Cerebellum (tissue), 4 donors: ENCODE measurements at places on chromosomes 1 and 21.

GRCh38 chr1:26578167-26578566, 48.6 kb downstream of the RPS6KA1 start:
- no peak for DNase-seq

DNA sequence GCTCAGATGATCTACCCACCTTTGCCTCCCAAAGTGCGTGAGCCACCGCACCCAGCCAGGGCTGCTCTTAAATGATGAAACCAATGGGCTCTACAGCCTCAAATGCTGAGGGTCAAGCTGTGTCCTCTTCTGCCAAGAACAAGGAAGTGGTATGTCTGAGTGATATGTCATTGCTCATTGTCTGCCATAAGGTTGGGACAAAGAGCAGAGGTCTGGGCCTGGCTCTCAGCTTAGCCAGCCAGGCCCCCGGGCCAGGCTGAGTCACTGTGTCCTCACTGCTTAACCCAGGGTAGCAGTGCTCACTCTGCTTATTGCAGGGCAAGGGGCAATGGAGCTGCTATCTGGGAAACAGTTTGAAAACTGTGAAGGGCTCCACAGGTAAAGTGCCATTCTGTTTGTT, 8.3 kb upstream of the ETS2 start:
- no peak for DNase-seq

DNA sequence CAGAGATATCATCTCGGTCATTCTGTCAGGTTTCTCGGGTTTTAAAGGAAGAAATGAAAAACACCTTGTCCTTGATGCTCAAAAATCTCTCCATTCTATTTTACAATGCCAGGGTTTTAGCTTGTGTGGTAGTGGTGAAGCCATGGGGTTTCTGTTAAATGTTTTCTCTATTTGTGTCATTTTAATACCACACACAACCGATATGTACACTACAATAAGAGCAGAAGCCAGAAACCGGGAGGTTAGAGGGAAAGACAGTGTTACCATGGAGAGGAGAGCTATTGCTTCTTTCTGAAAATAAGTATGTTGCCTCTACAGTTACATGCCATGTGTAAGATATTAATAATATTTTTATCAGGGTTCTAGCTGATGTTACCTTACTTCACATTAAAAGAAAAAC, 2.8 kb downstream of the SLC35D1 start:
- DNase-seq: no peak

DNA sequence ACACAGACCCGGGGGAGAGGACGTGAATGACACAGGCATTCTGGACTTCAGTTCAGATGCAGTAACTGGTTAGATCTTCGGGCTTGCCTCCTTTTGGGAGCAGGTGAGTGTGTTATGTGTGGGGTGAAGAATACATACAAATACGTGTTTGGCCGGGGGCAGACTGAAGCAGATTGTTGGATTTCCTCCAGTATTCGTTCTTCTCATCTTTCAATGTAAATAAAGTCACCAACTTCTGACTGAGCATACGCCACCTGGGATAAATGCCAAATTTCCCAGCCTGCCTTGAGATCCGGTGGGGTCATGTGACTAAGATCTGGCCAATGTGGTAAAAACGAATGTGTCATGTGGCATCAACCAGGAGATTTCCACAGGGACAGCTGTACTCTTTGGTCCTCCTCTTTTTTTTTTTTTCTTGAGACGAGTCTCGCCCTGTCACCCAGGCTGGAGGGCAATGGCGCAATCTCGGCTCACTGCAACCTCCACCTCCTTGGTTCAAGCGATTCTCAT, 189.8 kb downstream of the RGS7 start:
- DNase-seq: no peak

DNA sequence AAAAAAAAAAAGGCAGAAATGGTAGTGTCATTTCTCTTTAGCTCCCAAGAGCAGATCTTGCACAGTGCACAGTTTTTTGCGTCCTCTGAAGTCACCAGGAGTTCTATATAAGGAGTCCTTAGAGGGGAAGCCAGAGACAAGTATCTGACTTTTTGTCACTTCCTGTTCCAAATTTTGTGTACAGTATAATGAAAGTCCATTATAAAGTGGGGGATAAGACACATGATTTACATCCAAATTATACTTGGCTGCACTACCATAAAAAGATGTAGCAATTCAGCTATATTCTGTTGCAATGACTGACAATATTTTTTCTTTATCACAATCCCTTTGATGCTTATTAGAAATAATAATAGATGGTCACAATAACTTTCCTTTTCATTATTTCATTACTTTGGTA, 1276.9 kb upstream of the ADGRL2 start:
- DNase-seq: no peak

DNA sequence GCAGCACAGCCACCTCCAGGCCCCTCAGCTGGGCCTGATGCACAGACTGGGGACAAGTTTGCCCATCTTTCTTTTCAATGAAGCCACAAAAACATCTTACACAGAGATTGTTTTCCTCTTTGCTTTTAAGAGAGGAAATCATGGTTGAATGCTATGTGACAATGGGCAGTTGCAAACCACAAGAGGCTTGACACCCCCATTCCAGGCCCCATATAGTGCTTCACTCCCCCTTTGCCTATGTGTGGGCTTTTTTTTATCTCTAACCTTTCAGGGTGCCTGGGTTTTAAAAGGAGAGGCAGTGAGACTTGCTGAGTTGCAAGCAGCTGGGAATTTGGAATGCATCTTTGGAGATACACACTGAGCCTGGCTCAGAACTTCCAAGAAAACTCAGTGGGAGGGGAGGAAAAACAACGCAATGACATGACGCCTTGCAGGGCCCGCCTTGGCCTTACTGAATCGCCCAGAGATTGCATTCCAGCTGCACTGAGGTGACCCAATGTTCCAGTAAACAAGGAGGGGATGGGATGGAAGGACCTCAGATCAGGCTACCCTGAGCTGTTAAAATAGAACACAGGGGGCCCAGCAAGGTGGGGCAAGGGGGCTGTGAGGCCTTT, 145.2 kb upstream of the ZNF648 start:
- no peak for DNase-seq

DNA sequence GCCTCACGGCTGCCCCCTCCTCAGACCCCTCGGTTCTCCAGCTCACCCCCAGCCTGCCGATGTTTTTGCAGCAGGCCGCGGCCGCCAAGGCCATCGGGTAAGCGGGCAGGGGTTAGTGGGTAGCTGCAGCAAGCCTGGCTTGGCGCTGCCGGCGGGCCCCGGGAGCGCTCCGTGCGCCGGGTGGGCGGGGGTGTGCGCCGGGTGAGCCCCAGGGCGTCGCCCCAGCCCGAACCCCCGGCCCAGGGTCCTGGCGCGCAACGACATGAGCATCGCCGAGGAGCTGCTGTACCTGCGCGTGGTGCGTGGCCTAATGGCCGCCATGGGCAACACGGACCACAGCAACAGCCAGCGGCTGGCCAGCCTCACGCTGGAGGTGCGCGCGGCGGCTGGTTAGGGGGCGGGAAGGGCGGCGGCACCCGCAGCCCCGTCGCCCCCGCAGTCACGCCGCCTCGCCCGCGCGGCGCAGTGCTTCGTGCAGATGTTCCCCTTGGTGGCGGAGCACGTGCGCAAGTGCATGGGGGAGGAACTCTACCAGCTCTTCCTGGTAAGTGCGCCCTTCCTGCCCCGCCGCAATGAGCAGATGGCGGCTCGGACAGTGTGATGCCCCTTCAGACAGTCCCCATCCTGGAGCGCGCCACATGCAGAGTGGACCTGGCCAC, 6.5 kb downstream of the RNU5D-1 start:
- DNase-seq: no peak

GRCh38 chr1:160211046-160211790, 6.0 kb downstream of the PEA15 start:
- DNase-seq: no peak

GRCh38 chr1:18776777-18777176, 82.7 kb downstream of the TAS1R2 start:
- DNase-seq: no peak

DNA sequence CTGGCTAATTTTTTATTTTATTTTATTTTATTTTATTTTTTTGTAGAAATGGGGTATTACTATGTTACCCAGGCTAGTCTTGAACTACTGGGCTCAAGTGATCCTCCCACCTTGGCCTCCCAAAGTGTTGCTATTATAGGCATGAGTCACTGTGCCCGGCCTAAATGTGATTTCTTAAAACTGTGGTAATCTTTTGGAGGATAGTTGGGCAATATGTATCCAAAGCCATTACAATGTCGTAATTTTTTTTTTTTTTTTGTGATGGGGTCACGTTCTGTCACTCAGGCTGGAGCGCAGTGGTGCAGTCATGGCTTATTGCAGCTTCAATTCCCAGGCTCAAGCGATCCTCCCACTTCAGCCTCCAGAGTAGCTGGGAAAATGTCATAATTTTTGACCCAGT, 14.2 kb downstream of the ETV3L start:
- no peak for DNase-seq

- DNase-seq: no peak
These were observed 80.6 kb downstream of the GON4L start for GRCh38 chr1:155776414-155776813.

DNA sequence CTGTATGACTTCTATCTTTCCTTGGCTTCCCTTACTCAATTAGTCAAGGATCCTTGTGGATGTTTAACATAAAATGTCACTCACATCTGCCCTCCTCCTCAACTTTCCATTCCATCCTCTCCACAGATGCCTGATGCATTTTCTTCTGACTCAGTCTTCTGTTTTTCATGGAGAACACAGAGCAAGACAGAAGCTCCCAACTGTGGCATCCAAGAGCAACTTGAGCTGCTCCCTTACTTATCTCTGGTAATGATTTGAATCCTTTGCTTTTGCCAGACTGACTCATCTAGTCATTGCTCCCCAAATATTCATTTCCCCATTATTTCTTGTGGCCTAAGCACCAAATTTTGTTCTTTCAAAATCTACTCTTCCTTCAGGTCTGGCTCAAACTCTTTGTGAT, 120.6 kb downstream of the LYPLAL1 start:
- no peak for DNase-seq

GRCh38 chr1:34286511-34286910, 109.8 kb downstream of the C1orf94 start:
- DNase-seq: no peak

GRCh38 chr1:48536477-48536876, 64.5 kb upstream of the SPATA6 start:
- no peak for DNase-seq

DNA sequence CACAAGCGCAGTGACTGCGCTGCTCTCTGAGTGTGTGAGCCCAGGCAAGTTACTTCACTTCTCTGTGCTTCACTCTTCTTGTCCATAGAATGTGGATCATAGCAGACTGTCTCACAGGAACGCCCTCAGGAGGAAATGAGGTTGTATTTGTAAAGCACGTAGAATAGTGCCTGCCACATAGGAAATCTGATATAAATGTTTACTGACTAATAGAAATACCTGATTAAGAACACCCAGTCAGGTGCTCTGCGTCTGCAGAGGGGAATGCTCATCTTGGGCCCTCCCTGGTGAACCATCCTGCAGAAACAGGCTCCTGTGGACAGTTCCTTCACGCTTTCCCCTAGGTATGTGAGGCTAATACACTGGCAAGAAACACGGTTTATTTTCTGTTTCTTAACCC, 100.3 kb downstream of the BEND5 start:
- no peak for DNase-seq

GRCh38 chr1:83850834-83851233, 148.1 kb downstream of the TTLL7 start:
- DNase-seq: no peak

DNA sequence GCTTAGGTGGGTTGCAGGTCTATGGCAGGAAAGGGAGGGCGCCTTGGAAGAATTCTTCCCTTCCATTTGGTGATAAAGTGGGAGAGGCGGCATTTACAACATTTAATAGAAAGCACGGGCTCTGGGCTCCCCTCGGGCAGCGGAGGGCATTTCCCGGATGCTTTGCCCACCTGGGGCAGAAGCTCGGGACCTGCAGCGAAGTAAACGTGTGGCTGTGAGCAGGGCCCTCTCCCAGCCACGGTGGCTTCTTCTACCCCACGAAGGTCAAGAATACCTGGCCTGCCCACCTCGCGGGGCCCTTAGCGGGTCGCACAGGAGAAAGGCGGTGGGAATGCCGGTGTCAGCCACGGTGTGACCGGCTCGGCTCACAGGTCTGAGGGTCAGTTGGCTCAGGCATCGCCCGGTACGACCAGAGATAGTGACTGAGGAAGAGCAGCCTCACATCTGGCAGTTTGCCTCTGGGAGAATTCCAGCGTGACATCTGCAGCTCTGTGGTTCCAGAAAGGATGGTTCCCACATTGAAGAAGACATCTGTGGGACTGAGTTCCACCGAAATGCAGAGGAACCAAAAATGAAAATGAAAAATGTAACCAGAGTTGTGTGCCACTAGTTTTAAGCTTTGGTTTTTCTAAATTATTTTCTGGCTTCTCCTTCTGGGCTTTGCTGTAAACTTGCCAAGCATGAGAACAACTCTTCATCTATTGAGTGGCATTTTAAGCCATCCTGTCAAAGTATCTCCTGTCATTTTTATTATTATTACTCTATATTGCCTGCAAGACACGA, 720 bp upstream of the F3 start:
- DNase-seq: no peak

GRCh38 chr1:1597275-1597930, 2.5 kb downstream of the FNDC10 start:
- no peak for DNase-seq

DNA sequence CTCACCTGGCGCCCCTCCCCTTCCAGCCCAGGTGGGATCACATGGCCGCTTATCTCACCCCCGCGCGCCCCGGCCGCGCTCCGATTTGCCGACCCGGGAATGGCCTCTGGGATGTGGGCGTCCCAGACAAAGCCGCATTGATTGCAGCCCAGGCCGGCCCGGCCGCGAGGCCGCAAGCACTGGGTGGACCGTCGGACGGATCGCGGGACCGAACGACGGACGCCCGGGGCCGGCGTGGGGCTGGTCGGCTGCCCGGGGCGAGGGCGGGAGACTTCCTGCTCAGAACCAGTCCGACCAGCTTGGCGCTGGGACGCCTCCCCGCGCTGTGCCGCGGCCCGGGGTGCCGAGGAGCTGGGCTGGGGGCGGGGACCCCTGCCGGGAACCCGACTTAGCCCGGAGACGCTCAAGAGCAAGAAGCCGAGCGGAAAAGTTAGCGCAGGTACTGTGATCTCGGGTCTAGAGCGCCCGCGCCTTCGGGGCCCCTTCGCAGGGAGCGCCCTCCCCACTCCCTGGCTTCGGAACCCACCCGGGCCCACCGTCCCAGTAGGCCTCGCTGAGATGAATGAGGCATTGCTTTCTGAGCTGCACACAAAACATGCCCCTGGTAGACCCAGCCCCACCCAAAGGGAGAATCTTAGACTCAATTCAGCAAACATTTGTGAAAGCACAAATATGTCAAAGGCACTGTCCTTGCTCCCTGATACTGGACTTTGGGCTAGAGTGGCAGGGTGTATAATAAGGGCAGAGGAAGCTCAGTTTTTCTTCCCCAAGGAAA, 415 bp upstream of the LAD1 start:
- DNase-seq: no peak

DNA sequence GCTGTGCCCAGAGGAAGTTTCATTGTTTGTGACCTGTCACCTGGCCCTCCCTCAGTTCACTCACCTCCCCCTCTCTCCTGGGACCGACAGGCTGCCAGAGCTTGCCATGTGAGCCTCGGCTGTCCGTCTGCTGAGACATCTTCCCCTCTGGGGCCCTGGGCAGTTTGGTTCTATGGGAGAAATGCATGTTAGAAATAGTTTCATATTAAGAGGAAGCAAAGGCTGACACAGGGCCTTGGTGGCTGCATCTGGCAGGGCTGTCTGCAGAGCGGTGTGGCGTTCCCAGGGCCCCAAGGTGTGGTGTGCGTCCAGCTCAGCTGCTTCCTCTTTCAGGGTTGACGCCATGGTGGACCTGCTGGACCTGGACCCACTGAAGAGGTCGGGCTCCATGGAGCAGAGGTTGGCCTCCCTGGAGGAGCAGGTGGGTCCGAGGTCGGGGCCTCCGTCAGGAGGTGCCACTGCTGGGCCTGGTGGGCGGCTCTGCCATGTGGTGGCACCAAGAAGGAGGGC, 31.9 kb upstream of the LRRC3 start:
- no peak for DNase-seq
